ENCODE measurements at places on chromosomes 6 and 20. TPM values are rescaled to one million over a fixed set of nuclear protein-coding genes. Genes with fewer than 3 reads are reported as not detected.

DSP gene
- 2.1 TPM for total RNA-seq

DNA sequence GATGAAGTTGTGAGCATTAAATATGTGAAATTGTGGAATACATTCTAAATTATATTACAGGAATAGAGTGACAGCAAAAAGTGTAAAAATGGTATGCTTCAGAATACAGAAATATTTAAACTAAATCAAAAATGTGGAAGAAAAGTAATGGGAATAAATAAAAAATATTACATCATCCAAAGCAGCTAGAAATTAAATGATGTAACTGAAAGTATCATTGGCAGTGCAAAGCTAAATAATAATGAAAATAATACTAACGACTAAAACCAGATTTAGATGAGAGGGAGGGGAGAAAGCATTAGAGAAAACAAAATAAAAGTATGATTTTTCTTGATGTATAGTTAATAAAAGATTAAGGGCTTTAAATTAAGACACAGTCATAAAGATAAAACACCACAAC, 1104.0 kb downstream of the EPHA7 start:
- H3K27ac ChIP-seq, result no peak overlapping the region
- H3K36me3 ChIP-seq, result no peaks in the 10 kb centered on the region

POM121L2 gene
- total RNA-seq, result not detected

- H3K36me3 ChIP-seq, result no peaks in the 10 kb centered on the region
- no peaks in the 10 kb centered on the region for H3K4me1 ChIP-seq
- no peak overlapping the region for H3K4me3 ChIP-seq
Measured at GRCh38 chr6:159527351-159527750, 165.7 kb downstream of the SOD2 start.

- H3K4me1 ChIP-seq, result no peaks in the 10 kb centered on the region
- no peak overlapping the region for H3K27ac ChIP-seq
- H3K27me3 ChIP-seq, result no peaks in the 10 kb centered on the region
Measured at GRCh38 chr6:63795006-63795405, 159.4 kb downstream of the PHF3 start.

GRCh38 chr6:19558934-19559333, 278.2 kb upstream of the ID4 start:
- no peaks in the 10 kb centered on the region for H3K36me3 ChIP-seq
- H3K27me3 ChIP-seq, result no peaks in the 10 kb centered on the region
- no peak overlapping the region for H3K27ac ChIP-seq
- no peaks in the 10 kb centered on the region for H3K4me1 ChIP-seq
- no peak overlapping the region for H3K4me3 ChIP-seq

All from breast epithelium (tissue), 4 donors.